ENCODE measurements at places on chromosomes 6 and 20.
A peak's percentile ranks its signal among the peaks of the same experiment; 100 is the strongest.

- DNase-seq, result no peak
Observed at GRCh38 chr20:29301624-29302259, 1955.7 kb upstream of the DEFB115 start.

GRCh38 chr6:163963205-163964120 is 548.9 kb downstream of the QKI start:
- DNase-seq, result no peak

DNA sequence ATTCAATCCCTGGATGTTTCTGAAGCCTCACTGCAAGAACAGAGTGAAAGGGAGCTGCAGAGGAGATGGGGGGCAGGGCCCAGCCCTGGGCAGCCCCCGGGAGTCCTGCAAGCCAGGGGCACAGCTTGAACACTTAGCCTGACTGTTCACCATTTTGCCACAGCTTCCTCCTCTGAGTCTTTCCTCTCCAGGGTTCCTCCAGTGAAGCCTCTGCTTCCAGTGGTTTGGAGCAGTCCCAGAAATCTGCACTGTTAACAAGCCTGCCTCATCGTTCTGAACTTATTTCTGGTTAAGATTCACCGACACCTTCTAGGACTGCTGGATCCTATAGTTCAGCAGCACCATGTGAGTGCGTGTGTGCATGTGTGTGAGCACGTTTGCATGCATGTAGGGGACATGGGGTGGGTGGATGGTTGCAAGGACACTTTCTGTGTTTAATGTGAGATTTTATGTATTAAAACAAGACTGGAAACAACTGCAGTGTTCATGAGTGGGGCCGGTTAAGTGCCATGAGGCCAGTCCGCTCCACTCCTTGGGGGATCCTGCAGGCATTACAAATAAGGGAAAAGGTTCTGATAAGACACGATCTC is 24.6 kb downstream of the CEBPB start:
- DNase-seq, result peak; percentile 65

GRCh38 chr20:48193627-48194425 is 408.5 kb upstream of the SULF2 start:
- DNase-seq, result no peak

- DNase-seq, result no peak
Observed at GRCh38 chr20:711576-711975, 36.0 kb upstream of the SCRT2 start.

GRCh38 chr6:51788121-51788520 is 299.3 kb downstream of the PKHD1 start:
- no peak for DNase-seq

DNA sequence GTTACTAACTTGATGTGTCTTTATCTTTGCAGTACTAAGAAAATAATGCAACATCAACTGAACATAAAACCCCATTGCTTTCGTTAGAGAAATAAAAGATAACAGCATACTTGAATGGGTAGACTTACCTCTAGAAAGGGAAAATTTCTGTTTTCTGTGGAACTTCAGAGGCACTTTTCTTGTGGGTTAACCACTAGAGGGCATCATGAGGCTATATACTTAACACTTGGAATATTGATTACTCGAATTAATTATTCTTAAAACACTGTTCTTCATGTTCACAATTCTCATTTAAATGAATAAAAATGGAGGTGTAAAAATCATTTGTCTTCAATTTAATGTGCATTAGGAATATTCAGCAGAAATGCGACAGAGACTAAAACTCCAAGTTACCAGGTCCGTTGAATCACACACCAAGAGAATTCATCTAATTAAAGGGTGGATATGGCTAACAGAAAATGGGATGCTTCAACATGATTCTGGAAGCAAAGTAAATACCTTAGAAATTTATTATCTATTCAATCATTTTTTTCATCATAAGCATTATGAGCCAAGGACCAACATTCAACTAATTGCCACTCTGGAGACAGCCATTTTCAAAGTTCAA is 330.8 kb upstream of the PREP start:
- peak; percentile 24 for DNase-seq

DNA sequence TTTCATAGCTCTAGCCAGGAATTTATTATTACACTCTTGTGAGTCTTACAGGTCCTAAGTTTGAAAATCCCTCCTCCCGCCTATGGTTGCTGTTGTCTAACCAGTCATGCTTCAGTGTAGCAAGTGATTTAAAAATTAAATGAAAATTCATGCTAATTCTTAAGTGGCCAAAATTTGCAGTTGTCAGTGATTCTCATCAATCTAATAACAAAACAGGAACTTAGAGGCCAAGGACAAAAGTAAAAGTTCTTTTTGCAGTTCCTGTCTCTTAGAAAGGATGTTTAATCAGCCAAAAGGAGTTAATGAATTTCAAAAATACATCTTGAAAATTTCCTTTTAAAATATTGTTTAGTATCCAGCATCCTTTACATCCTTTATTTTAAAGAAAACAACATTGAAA is 36.3 kb downstream of the VTA1 start:
- no peak for DNase-seq

DNA sequence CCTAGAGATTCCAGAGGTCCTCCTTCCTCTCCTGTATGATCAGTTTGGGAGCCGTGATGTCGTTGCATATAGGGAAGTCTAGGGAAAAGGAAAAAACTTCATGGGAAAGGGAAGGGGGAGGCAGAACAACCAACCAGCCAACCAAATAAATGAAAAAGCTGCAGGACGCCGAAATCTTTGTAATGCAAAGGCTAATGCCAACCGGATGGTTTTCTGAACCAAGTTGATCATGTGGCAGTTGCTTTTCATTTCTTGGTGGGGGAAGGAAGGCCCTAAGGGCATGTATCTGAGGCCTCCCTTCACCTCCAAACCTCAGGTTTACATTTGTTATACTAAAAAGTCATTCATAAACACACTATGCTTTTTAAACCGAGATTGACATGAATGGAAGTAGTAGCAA is 167.2 kb downstream of the ARID1B start:
- no peak for DNase-seq

DNA sequence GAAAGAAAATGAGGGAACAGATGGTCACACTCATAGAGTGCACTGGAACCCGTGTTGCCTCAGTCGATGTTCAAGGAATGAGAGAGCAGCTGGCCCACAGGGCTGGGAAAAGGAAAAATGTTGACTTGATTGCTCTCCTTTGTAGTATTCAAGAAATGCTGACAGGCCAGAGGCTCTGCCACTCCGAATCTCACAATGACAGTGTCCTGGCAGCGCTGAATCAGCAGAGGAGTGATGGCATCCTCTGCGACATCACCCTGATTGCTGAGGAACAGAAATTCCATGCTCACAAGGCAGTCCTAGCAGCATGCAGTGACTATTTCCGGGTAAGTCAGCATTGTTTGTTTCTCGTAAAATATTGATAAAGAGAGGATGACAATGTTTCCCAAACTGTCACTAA is 51.3 kb downstream of the KLHL32 start:
- DNase-seq, result no peak

- no peak for DNase-seq
Observed at GRCh38 chr6:138991206-138991605, 3.2 kb upstream of the REPS1 start.

GRCh38 chr20:35826397-35826998 is 54.7 kb downstream of the PHF20 start:
- DNase-seq, result no peak

- peak; percentile 89 for DNase-seq
Observed at GRCh38 chr6:14068133-14068532, 49.4 kb upstream of the CD83 start.

DNA sequence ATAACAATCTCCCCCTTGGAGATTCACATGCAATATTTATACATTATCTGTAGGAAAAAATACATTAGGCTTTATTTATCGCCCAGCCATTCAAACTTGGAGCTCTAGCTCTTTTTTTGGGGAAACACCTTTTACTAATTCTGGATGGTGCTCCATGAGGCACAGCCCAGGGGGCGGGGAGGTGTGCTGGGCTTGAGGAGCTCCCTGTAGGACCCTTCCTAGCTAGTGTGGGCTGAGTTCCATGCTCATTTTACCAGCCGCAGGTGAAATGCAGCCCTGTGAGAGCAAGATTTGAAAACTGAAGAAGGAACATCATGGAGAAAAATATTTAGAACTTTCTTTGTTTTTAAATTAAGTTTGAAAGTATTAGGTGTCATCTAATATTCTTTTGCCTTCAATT is 99.6 kb upstream of the POPDC3 start:
- DNase-seq, result no peak

DNA sequence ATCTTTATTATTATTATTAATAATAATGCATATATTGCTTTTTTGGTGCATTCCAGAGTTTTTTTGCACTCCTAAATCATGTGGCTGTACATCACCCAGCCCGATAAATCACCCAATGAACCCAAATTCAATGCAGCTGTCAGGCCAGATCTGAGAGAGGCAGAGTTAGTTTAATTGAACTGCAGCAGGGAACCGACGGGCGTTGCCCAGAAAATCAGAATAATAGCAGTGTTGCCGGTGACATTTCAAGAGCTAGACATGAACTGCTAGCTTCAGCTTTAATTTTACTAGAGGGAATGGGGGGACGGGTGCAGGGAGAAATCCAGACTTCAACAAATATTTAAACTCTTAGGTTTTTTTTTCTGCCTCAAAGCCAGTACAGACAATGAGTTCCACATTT is 135.0 kb downstream of the CLIC5 start:
- peak; percentile 21 for DNase-seq

GRCh38 chr20:11965602-11966001 is 47.9 kb downstream of the BTBD3 start:
- peak; percentile 6 for DNase-seq

GRCh38 chr20:36527331-36528125 is 13.8 kb upstream of the MYL9 start:
- DNase-seq, result no peak

GRCh38 chr6:25899123-25899522 is 25.1 kb upstream of the SLC17A3 start:
- peak; percentile 25 for DNase-seq

Measured in fibroblast of upper back skin (primary cell).